ENCODE measurements at places on chromosomes 13 and 19.
A peak's percentile ranks its signal among the peaks of the same experiment; 100 is the strongest.

DNA sequence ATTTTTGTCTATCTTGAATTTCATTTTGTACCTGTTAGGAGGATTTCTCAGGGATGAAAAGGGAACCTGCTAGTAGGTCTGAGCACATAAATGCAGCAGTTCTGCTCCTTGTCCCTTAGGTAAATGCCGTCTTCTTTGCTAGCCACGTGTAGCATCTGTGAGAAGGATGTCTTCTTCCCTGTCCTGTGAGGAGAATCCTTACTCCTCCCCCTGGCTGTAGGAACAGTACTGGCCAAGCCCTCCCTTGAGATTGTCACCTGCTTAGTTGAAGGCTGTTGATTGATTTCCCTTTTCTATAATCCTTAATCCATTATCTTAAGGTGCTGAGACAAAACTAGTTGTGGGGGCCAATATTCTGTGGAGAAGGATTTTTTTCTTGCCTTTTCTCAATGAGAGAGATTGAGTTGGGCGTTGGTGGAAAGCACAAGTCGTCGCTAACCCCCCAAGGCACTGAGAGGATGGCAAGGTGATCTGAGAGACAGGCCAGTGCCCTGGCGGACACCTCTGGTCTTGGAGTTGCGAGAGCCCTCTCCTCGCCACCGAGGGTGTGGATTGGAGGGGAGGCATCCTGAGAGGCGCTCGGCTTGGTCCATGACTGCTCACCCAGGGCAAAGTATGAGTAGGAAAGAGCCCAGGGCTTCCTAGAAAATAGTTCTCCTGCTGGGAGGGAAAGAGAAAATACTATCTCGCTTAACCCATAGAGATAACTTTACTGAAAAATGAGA is 216.7 kb downstream of the ATP8A2 start:
- peak; percentile 10 for DNase-seq

DNA sequence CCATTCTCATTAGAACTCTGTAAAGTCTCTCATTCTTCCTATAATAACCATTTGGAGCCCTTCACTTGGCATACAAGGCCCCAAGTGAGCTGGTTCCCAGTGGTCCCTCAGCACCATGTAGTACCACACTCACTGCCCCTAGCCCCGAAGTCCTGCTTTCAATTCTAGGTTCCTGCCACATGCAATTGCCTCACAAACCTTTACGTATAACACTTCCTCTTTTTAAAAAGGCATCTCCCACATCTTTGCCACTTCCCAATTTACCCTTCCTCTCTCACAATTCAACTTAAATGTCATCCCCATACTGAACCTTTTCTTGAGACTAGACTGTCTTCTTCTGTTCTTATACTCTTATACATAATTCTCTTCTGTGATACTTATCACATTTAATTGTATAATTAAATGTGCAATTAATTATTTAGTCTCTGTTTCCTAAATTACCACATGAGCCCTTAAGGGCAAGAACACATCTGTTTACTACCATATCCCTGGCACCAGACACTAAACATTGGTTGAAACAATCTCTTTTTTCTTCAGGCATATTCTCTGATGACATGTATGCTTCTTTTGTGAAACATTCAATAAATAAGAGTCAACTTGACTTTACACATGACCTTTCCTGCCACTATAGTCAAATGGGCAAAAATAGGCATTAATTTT is 304.0 kb downstream of the SPRY2 start:
- no peak for DNase-seq

GRCh38 chr13:33958964-33959363 is 141.0 kb downstream of the RFC3 start:
- no peak for DNase-seq

GRCh38 chr19:18717601-18718000 is 34.1 kb downstream of the CRTC1 start:
- DNase-seq: no peak

DNA sequence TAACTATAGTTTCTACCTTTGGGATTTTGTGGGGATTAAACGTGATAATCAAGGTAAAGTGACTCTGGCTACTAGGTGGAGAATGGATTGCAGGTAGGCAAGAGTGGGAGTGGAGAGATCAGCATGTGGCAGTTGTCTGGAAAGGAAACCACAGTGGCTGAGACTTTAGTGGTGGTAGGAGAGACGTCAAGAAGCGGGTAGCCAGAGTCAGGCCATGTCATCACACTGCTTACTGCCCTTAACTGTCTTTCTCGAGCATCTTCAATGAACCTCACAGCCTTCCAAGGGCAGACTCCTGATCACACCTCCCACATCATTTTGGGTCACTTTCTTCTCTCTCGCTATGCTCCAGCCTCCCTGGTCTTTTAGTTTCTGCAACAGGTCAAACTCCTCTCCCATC is 28.6 kb upstream of the MBNL2 start:
- DNase-seq: no peak

GRCh38 chr13:73057284-73058063 is 1.3 kb upstream of the KLF5 start:
- DNase-seq: no peak

DNA sequence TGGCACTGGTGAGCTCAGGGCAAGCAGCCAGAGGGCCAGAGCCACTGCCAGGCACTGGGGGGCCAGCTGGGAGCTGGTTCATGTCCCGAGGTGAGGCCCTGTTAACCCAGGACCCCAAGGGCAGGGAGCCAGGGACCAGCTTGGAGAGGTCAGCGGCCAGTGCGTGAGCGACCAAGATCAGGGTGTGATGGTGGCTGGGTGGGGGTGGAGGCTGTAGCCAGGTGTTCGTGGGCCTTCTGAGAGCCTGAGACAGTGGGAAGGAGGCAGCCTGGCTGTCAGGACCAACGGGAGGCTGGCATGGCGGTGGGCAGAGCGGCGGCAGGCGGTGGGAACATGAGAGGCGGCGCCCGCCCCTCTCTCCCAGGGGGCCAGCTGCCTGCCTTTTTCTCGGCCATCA is 8.1 kb upstream of the KPTN start:
- no peak for DNase-seq

DNA sequence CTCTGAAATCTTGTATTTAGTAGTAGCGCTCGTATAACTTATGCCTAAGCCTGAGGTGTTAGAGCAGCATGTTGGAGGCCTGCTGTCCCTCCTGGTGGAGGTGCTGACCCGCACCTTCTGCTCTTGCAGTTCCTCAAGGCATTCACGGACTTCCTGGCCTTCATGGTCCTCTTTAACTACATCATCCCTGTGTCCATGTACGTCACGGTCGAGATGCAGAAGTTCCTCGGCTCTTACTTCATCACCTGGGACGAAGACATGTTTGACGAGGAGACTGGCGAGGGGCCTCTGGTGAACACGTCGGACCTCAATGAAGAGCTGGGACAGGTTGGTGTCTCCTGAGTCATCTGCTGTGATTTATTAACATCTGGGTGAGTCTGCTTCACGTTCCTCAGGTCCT is 136.7 kb downstream of the ATP11A start:
- DNase-seq: no peak

Measured in iPS-NIHi11 (cell line).